ENCODE measurements at places on chromosomes 1 and 21.

DNA sequence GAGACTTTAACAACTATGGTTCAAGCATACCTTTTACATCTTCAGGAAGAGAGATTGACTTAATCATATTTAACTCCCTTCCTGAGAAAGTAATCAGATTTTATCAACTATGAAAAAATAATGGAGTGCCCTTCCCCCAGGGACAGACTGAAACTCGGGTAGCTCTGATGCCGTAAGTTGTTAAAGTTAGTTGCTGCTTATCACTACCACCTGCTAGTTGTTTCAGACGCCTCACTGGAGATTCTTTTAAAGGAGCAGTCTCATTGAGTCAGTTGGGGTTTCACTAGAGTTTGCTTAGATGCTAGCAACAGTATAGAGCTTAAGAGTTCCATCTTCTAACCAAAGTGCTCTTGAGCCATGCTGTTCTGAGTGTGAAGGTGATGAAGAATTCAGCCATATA is 17.0 kb upstream of the TRAF5 start:
- DNase-seq = no peak

DNA sequence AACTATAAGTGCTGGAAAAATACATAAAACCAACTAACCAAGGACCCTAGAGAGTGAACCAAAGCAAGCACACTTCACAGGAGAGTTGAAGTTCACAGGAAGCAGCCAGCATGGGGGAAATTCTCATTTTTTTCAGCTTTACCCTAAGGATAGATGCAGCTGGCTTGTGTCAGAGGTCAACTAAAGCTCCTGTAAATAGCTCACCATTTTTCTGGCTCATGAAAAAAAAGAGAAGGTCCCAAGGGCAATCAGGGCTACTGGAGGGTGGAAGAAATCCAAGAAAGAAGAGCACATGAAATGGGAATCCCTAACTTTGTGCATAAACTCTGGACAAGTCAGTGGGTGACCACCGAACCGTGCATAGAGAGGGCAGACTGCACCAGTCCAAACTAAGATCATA is 58.3 kb downstream of the KCNJ15 start:
- DNase-seq = no peak

- DNase-seq = no peak
Observed at GRCh38 chr21:35016071-35016470, 33.0 kb downstream of the RUNX1 start.

- DNase-seq = no peak
Observed at GRCh38 chr1:21622466-21623315, 46.5 kb downstream of the RAP1GAP start.

GRCh38 chr1:93807311-93807930 is 71.6 kb downstream of the DNTTIP2 start:
- DNase-seq = no peak

DNA sequence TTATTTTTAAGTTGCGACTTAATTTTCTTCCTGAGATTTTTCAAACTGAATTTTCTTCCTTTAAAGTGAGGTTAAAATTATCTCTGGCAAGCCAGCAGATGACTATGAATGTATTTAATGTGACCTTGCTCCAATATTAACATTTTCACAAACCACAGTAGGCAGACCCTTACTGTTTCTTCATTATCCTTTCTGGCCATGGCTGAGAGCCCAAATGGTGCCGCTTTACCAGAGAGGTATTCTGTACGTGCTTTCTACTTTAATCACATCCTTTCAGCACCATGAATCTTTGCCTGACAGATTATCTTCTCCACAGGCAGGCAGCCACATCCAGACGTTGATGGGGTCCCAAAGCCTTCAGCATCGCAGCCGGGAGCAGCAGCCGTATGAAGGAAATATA is 129.6 kb downstream of the LRRC40 start:
- no peak for DNase-seq

- no peak for DNase-seq
Observed at GRCh38 chr1:157301477-157302198, 163.4 kb upstream of the ETV3 start.

All from MV-4-11 (cell line).